GM10248 (cell line): ENCODE measurements at places on chromosomes 5 and 9.
A peak's percentile ranks its signal among the peaks of the same experiment; 100 is the strongest.

- no peak for DNase-seq
These were observed 34.3 kb downstream of the S1PR3 start for GRCh38 chr9:89025553-89025952.

GRCh38 chr5:963673-964531 is 44.7 kb upstream of the NKD2 start:
- peak; percentile 74 for DNase-seq

GRCh38 chr5:179150011-179150410 is 89.8 kb downstream of the ZNF354C start:
- no peak for DNase-seq

DNA sequence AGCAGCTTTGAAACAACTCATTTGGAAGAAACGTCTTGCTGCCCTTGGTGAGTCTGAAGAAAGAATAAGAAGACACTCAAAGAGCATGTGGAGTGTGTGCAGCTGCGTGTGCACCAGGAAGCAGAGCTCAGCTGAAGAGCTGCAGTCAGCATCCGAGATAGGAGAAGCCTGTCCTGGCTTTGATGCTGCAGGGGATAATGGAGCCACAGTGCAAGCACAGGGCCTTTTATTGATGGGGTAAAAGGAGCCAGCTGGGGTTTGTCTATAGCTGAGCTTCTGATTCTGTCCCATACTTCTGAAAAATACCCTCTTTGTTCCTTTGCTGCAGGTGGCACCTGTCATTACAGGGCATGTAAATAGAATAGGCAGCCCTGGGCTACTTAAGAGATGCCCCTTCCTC is 375.7 kb upstream of the ZNF462 start:
- no peak for DNase-seq

DNA sequence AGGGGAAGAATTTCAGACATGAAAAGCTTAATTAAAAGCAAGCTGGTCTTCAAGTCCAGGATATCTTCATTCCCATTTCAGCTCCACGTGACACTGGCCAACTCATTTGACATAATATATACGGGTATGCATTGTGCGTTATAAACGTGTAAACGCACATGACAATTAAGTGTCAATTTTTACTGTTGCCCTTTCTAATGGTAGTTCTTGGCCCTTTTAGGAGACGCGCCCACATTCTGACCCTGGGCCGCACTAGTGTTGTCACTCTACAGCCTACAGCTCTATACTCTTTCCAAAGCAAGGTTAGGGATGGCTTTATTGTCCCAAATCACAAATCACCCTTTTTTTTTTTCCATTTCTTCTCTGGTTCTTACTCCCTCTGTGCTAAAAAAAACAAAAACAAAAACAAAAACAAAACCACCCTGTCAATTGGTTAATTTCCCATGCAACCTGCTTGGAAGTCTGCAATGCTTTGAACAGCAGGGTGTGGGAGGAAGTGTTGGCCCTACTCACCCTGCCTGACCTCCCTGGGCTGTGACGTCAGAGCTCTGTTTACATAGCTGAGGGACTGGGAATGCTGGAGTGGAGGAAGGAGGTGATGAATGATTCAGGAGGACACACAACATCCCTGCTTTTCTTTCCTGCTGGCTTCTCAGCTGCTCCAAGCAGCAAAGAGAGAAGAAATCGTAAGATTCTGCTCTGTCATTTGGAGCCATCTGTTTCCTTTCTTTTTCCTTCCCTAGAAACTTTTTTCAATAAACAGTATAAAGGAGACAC is 19.3 kb downstream of the RFK start:
- no peak for DNase-seq
